Hepatocyte (in vitro differentiated cells): ENCODE measurements at places on chromosomes 12 and 14.
A peak's percentile ranks its signal among the peaks of the same experiment; 100 is the strongest.

DNA sequence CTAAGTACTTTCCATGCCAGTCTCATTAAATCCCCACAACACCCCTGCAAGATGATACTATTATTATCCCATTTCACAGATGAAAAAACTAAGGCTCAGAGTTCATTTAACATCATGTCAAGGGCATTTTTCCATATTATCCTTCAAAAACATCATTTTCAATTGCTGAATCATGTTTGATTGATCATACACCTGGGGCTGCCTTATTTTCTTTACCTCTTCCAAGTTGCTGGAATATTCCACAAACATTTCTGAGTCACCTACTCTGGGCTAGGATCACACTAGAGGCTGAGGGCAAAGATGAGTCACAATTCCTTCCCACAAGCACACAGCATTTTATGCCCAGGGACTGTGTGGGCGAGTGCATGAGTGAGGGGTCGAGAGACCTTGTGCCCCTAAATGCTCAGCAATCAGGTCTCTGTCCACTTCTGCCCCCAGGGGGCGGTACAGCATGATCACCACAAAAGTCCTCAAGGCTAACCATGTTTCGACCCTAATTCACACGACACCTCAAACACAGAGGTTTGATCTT lies 14.1 kb upstream of the TMEM119 start:
- DNase-seq, result peak; percentile 34

- DNase-seq, result no peak
Observed at GRCh38 chr12:62799766-62800406, 135.1 kb downstream of the PPM1H start.

GRCh38 chr12:3085341-3086139 lies 8.4 kb downstream of the TSPAN9 start:
- no peak for DNase-seq

DNA sequence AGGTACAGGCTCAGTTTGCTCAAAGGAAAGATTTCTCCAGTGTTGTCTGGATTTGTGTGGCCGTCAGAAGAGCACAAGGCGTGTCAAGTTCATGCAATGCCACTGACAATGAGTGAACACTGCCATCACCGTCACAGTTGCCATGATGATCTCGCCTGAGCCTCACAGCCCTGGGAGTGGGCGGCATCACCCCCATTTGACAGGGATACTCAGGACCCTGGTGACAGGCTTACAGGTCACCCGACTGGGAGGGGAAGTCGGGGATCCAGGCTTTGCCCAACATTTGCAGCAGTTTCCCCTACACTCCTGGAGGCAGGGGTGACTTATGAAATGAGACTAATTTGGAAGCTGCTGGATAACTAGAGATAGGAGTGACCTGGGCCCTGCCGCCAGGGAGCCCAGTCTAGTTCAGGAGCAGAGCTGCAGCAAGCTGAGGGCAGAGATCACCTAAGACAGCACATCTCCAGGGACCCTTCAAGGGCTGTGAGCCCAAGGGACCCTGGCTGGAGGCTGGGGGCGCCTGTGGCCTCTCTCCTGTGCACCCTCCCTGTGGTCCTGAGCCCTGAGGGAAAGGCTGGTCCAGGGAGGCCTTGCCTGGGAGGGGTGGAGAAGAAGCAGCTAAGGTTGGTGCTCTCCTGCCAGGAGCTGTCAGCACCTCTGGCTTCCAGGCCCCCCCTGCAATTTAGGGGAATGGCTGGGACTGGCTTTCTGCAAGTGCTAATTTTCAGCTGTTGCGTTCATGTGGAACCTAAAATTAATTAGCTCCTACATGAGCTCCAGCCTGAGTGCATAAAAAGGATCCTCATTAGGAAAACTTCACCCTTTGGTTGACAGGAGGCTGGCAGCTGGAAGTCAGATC lies 32.4 kb upstream of the BEGAIN start:
- DNase-seq, result no peak

- DNase-seq, result no peak
Observed at GRCh38 chr14:54127526-54127925, 170.9 kb upstream of the BMP4 start.

DNA sequence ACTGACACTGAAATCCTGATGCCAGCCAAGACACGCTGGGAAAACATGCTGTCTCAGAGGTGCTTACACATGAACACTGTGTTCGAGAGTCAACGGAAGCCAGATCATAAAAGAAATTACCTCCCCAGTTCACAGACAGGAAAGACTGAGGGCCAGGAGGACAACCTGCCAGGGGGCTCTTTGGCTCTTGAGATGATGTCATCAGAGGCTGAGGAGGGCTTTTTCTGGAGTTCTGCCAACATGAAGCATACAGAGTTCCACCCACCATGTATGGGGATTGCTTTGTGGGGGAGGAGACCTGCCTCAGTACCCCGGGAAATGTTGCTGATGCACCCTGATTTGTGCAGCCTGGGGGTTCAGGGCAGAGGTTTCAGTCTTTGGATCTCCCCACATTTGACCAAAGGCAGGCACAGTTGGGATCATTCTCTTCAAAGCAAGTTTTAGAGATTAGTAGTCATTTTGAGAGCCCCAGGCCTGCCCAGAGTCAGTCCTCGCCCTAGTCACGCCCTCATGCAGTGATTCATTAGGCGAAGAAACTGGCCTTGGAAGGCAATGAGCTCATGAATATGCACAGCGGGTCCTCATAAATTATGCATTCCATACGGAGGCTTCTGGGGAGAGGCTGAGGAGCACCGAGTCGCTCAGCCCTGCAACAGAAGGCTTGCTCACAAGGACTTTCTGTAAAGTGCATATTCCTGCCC lies 34.9 kb upstream of the EML1 start:
- peak; percentile 44 for DNase-seq

GRCh38 chr12:29879606-29880308 lies 96.0 kb upstream of the TMTC1 start:
- no peak for DNase-seq

GRCh38 chr12:54060975-54061778 lies 7.5 kb downstream of the HOXC4 start:
- DNase-seq, result no peak

GRCh38 chr14:56759094-56759493 lies 51.2 kb downstream of the OTX2 start:
- no peak for DNase-seq

- no peak for DNase-seq
Observed at GRCh38 chr12:2575245-2575644, 219.5 kb upstream of the FKBP4 start.

- no peak for DNase-seq
Observed at GRCh38 chr12:124779161-124780141, 84.2 kb downstream of the SCARB1 start.

GRCh38 chr12:12985817-12986408 lies 14.2 kb downstream of the HEBP1 start:
- DNase-seq, result peak; percentile 47

- DNase-seq, result no peak
Observed at GRCh38 chr12:42291680-42292079, 34.2 kb downstream of the ZCRB1 start.

GRCh38 chr12:55736076-55736475 lies 6.8 kb upstream of the GDF11 start:
- DNase-seq, result no peak

GRCh38 chr12:24879644-24880043 lies 69.3 kb downstream of the BCAT1 start:
- DNase-seq, result no peak

DNA sequence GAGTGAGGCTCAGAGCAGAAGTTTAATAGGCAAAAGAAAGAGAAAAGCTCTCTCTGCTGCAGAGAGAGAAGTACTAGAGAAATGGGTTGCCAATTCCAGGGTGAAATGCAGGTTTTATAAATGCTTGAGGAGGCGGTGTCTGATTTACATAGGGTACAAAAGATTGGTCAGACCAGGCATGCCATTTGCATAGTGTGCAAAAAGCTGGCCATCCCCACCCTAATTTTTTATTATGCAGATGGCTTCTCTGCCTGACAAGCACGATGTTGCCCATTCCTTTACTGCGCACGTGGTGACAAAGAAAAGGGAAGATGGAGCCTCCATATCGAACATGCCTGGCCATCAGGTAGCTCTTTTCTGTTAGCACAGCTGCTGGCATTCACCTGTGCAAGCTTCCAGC lies 209.3 kb upstream of the PPFIA2 start:
- DNase-seq, result no peak
